Pons (tissue), 1 donor: ENCODE measurements at places on chromosomes 7 and 10.

DNA sequence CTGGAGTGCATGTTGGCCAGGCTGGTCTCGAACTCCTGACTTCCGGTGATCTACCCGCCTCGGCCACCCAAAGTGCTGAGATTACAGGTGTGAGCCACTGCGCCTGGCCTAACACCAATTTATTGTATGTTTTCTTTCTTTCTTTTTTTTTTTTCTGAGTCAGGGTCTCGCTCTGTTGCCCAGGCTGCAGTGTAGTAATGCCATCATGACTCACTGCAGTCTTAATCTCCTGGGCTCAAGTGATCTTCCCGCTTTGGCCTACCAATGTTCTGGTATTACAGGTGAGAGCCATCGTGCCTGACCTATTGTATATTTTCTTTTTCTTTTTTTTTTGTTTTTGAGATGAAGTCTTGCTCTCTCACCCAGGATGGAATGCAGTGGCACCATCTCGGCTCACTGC is 33.8 kb upstream of the UBE2H start:
- no peak for DNase-seq

DNA sequence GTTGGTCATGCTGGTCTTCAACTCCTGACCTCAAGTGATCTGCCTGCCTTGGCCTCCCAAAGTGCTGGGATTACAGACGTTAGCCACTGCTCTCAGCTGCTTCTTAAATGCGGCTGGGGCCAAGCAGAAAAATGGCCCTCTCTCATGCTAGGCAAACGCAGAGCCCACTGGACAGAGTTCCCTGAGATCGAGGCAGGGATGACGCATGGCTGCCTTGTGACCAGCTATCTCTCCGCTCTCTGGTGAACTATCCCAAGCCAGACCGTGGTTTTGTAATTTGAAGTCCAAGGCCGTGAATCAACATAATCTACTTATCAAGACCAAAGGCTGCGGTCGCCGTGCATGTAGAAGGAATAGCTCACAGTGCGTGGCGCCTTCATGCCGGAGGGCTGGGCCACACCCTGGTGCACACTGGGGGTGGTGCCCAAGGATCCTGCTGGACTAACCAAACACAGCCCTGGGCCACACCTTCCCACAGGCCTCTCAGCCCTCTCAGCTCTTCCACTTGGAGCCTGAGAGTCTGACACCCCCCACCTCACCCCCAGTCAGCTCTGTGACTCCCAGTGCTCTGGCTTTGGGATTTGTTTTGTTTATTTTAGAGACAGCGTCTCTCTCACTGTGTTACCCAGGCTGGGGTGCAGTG is 88.1 kb upstream of the CUX1 start:
- DNase-seq, result no peak

DNA sequence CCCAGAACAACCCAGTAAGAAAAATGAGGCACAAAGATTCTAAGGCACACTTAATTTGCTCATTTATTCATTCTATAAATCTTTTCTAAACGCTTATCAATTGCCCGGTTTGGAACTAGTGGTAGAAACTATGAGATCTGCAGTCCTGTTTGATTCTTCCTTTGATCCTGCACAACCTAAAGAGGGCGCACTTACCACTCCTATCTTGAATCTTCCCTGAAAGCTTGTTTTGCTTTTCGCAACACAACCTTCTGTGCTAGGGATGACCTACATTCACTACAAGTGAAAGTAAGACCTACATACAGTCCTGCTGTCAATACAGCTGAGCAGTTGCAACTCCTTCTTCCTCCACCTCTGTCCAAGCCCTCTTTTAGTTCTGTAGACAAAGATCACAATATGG is 12.6 kb upstream of the ARL4A start:
- DNase-seq, result peak; percentile 48

- no peak for DNase-seq
Measured at GRCh38 chr7:106369352-106369751, 84.6 kb upstream of the NAMPT start.

- DNase-seq, result no peak
Measured at GRCh38 chr10:63005246-63005645, 127.9 kb upstream of the NRBF2 start.

- DNase-seq, result no peak
Measured at GRCh38 chr7:66076462-66077329, 1.1 kb downstream of the ASL start.

DNA sequence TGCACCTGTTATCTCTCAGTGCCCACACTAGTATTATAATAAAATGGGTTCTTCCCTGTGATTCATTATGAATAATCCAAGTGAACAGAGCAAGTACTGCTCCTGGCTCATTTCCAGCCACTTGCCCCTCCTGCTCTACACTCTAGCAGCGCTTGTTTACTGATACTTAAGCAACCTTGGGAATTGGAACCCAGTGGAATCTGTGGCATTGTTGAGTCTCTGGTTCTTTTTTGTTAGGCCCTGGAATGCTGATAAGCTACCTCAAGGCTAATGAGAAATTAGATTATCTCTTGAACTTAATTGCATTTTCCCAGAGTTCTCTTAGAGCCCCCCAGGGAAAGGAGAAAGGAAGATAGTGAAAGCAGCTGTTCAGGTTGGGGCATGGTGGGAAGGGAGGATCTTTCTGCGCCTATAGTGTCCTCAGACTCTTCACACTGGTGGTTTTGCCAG is 34.0 kb downstream of the PRKAR2B start:
- no peak for DNase-seq

DNA sequence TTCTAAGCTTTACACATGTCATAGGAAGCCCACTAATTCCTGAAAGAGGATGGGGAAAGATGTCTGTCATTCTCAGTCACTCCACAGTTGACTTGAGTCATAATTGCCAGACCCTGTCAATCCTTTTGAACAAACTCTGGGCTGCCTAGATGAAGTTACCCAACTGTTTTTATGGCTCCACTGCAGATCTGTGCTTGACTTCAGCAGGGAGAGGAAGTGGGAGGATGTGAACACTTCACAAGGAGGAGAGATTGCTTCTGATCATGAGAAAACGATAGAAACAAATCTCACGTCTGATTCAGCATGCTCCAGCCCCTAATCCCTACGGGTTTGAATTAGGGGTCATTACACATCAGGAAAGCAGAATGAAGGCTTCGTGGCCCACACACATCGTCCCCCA is 596.6 kb upstream of the CELF2 start:
- no peak for DNase-seq

GRCh38 chr10:95663496-95663895 is 7.0 kb upstream of the ALDH18A1 start:
- DNase-seq, result no peak

DNA sequence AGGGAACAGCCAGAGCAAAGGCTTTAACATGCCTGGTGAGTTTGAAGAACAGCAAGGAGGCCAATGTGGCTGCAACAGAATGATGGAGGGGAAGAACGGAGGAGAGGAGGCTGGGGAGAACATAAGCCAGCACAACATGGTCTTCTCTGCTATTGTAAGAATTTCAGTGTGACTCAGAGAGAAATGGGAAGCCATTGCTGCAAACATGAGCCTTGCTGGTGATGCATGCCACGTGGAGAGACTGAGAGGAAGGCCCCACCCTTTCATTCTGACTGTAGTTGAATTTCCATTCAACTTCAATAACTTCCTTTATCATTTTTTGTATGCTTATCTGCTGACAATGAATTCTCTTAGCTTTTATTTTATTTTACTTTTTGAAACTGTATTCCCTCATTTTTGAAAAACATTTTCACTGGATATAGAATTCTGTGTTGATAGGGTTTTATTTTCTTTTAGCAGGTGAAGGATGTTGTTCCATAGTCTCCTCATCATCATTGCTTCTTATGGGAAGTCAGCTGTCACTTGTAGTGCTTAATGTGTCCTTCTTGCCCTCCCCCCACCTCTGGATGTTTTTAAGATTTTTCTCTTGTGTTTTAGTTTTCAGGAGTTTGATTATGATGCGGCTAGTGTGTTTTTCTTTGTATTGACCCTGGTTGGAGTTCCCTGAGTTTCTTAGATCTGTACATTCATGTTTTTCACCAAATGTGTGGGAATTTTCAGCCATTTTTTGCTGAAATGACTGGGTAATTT is 46.4 kb upstream of the LEP start:
- no peak for DNase-seq

DNA sequence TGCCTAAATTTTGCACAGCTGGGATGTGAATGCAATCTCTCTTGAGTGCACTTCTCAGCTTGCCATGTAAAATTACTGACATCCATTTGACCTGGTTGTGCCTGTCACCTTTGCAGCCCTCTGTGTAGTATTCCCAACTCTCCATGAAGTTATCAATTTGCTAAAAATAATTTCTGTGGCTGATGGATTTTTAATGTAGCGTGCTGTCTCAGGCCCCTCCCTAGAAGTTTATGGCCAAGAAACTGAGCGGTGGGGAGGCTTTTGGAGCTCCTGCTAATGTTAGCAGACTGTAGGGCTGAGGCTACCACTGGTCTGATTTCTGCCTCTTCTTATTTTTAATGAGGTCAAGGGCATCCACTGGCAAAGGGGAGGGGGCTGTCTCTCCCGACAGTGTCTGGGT is 577.0 kb upstream of the DPP6 start:
- no peak for DNase-seq

GRCh38 chr7:105638902-105639495 is 57.7 kb upstream of the EFCAB10 start:
- DNase-seq, result no peak

GRCh38 chr10:13633689-13634088 is 46.9 kb downstream of the PRPF18 start:
- no peak for DNase-seq

GRCh38 chr7:110835849-110836248 is 255.1 kb upstream of the LRRN3 start:
- no peak for DNase-seq

DNA sequence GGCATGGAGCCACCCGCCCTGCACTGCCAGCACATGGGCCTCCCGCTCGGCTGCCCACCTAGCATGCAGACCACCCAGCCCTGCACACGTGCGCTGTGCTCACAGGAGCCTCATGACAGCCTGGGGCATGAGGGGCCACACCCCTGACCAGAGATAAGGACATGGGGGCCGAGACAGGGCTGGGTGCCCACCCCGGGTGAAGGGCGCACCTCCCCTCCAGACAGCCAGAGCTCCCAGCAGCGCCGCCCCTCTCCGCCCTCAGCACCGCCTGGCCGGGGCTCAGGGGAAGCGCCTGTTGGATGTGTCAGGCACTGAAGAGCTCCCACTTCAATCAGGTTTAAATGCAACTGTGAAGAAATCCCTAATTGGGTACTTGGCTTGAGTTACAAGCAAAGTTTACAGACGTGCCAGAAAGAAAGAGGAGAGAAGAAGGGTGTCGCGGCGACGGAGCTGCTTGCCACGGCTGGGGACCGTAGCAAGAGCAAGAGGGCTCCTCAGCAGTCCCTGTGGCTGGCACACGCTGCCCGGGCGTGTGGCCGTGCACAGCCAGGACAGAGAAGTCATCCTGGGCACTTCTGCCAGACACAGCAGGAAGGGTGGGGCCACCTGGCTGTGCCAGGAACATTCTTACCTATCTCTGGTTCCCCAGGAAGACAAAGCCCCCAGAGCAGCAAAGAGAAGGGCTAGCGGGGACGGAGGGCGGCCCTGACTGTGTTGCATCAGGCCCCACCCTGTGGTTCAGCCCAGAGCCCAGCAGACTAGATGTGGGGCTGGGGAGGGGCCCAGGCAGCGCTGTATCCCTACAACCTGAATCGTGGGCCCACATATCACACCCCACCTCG is 247.4 kb downstream of the ELFN1 start:
- DNase-seq, result no peak
